ENCODE measurements at places on chromosomes 3 and 15. TPM values are rescaled to one million over a fixed set of nuclear protein-coding genes. Genes with fewer than 3 reads are reported as not detected.

SLC28A1 gene
- not detected for total RNA-seq

SLC28A2 gene
- not detected for total RNA-seq

ANKRD34C gene
- total RNA-seq: 2.4 TPM

CPLX3 gene
- total RNA-seq: 1.00 TPM

MYL3 gene
- total RNA-seq: 1.3 TPM

DTX3L gene
- 4.4 TPM for total RNA-seq

AADAC gene
- total RNA-seq: not detected

LSMEM2 gene
- total RNA-seq: 0.36 TPM

LOXL1 gene
- 5.5 TPM for total RNA-seq

PLA2G4E gene
- total RNA-seq: not detected

CPEB1 gene
- 4.4 TPM for total RNA-seq

PRSS50 gene
- 0.45 TPM for total RNA-seq

DOCK3 gene
- total RNA-seq: 30.4 TPM

TBC1D2B gene
- total RNA-seq: 18.3 TPM

CDHR4 gene
- total RNA-seq: not detected

WNT7A gene
- total RNA-seq: 5.4 TPM

ALDH1A2 gene
- 8.9 TPM for total RNA-seq

LYZL4 gene
- not detected for total RNA-seq

CFAP100 gene
- total RNA-seq: 1.8 TPM

Data from cerebellum (tissue), 4 donors.